Hematopoietic multipotent progenitor cell treated with erythropoietin and hydrocortisone succinate and interleukin-3 and kit ligand, for 4 days (in vitro differentiated cells): ENCODE measurements at places on chromosomes 7 and 10.
A peak's percentile ranks its signal among the peaks of the same experiment; 100 is the strongest.

DNA sequence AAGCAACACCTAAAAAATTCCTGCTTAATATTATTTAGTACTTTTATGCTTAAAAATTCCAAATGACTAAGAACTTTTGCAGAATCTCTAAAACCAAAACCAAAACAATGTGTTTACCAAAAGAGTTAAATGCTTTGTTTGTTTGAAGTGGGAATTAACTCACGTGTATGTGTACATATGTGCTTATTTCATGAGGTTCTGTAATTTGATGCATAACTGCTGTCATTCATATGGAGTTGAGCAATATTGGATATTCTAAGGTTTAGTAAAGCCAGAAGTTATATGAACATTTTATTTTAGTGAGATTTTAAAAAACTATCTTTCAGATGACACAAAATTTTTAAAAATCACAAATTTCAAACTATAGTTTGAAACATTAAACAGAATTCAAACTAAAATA lies 157.1 kb downstream of the PIP4K2A start:
- DNase-seq: no peak

DNA sequence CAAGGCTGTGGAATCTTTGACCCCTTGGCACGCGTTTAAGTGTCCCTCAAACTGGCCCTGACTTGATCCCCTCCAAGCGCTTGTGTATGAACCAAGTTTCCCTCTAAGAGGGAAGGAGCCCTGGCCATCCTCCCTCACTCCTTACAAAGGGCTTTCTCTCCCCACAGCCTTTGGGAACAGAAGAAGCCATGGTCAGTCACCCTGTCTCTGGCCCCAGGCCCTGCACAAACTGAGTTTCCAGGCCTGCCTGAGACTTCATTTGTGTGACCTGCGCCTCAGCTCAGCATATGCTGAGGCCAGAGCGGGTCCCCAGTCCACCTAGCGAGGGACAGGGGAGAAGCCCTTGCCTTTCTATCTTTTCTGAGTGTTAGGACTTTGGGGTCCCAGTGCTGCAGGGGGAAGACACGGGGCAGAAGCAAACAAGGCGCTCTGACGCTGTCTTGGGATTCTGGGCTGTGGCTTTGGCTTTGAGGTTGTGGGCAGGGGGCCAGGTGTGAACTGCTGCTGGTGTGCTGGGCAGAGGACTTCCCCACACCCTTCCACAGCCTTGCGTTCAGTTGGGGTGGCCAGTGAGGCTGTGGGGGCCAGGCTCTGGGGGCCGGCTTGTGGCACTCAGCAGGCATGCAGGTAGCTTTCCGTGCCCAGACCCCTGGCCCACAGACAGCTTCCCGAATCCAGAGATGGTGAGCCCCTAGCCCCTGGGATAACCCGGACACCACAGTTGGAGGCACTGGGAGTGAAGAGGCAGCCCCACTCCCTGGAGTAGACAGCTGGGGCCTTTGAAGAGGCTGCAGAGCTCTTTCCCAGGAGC lies 1.5 kb downstream of the RET start:
- peak; percentile 30 for DNase-seq

DNA sequence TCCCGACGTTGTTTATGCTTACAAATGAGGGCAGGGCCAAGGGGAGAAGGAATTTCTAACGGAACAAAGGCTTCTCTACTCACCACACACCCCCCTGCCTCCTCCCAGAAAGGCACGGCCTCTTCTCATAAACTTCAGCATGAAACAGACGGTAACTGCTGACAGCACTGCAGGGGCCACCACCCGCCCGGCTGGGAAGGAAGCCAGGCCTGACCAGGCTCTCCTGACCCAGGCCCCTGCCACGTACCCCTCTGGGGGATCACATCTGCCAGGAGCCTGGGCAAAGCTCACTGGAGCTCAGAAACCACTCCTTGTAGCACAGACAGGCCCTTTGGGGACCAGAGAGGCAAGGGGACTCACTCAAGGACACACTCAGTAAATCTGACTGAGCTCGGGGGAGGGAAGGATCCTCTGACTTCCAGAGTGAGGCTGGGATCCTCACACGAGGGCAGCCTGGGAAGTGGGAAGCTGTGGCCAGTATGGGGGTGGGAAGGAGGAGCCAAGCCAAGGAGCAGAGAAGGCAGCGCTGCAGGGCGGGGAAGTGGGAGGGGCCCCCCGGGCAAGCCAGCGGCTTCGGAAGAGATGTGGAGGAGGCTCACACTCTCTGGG lies 46.1 kb downstream of the ZCCHC24 start:
- DNase-seq: peak; percentile 52

GRCh38 chr10:130931256-130931655 lies 380.3 kb downstream of the TCERG1L start:
- no peak for DNase-seq

DNA sequence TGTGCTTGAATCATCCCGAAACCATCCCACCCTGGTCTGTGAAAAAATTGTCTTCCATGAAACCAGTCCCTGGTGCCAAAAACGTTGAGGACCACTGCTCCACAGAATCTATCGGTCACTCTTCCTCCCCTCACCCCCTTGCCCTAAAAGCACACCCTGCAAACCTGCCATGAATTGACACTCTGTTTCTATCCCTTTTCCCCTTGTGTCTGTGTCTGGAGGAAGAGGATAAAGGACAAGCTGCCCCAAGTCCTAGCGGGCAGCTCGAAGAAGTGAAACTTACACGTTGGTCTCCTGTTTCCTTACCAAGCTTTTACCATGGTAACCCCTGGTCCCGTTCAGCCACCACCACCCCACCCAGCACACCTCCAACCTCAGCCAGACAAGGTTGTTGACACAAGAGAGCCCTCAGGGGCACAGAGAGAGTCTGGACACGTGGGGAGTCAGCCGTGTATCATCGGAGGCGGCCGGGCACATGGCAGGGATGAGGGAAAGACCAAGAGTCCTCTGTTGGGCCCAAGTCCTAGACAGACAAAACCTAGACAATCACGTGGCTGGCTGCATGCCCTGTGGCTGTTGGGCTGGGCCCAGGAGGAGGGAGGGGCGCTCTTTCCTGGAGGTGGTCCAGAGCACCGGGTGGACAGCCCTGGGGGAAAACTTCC lies 784 bp upstream of the SERPINE1 start:
- no peak for DNase-seq
